Stimulated activated CD8-positive, alpha-beta memory T cell treated with anti-CD3 and anti-CD28 coated beads, Interleukin-7, amount 100 ng/mL, for 4 hours (primary cell): ENCODE measurements at places on chromosomes 1 and 21.

DNA sequence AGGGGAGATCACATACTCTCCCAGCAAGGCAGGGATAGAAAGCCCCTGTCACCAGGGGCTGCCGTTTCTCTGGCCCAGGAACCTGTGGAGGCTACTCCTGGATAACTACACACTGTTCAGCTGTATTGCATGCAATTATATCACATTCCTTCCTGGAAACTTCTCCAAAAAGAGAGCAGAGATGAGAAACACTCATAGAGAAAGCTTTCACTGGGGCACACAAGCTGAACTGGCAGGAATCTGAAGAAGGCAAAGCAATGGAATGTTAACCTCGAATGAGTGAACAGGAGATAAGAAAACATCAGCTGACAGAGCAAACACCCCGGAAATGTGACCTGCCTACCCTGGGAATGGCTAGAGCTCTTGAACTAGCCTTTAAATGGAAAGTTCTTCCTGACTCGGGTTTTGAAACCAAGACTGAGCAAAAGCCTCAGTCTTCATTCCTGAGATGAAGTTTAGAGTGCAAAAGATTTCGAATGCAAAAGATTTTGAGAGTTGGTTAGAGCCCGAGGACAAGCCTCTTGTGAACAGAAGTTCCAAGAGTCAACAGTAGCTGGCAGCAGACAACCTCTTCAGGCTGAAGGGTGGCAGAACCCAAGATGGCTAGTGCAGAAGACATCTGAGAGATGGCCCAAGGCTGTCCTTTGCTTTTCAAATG is 32.3 kb downstream of the CCN1 start:
- DNase-seq = no peak

- no peak for DNase-seq
Observed at GRCh38 chr1:21869620-21870121, 57.6 kb downstream of the LDLRAD2 start.

- DNase-seq = no peak
Observed at GRCh38 chr1:8318436-8318835, 522 bp downstream of the SLC45A1 start.

DNA sequence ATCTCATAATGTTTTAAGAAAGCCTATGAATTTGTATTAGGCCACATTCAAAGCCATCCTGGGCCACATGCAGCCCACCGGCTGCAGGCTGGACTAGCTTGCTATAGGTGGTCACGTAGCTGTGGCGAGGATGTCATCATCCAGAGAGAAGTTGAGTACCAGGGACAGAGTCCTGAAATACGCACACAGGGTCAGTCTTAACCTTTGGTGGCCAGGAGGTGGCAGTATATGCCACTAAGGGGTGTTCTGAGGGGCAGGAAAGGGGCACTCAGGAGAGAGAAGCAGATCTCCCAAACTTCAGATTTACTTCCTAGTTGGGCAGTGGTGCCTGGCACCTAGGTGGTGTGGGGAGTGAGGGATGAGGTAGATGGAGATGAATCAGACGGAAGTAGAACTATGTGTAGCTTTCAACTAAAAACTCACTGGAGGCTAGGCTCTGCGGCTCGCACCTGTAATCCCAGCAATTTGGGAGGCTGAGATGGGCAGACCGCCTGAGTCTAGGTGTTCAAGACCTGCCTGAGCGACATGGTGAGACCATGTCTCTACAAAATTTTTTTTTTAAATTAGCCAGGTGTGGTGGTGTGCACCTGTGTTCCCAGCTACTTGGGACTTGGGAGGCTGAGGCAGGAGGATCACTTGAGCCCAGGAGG is 16.3 kb upstream of the CDK18 start:
- no peak for DNase-seq

DNA sequence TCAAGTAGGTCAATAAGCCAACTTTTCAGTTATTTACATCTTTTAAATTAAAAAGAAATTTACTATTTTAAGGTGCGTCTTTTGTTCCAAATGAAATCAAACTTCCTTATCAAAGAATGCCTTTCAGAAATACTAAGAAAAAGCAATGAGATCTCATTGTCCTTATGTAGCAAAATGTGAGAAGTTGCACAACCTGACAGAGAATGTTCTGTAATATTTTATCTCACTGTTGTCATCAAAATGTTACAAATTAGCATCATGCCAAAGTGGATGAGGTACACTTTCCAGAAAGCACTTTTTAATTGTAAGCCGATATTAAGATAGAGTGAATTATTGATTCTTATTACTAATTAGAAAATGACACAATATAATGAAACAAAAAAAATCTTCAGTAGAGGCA is 50.4 kb downstream of the KCNT2 start:
- DNase-seq = no peak

DNA sequence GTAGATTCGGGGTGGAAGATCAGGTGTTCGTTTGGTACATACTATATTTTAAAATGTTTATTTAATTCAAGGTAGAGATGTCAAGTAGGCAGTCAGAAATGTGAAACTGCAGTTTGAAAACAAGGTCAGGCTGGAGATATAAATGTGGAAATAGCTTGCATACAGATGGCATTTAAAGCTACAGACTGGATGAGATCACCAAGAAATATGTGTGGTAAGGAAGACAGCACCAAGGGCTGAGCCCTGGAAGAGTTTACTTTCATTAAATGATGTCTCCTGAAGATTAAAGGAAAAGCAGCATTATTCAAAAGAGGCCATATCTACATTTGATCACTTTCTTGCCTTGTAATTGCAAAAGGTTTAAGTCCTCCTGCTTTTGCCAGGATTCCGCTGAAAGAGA is 271.3 kb downstream of the PTBP2 start:
- DNase-seq = no peak

DNA sequence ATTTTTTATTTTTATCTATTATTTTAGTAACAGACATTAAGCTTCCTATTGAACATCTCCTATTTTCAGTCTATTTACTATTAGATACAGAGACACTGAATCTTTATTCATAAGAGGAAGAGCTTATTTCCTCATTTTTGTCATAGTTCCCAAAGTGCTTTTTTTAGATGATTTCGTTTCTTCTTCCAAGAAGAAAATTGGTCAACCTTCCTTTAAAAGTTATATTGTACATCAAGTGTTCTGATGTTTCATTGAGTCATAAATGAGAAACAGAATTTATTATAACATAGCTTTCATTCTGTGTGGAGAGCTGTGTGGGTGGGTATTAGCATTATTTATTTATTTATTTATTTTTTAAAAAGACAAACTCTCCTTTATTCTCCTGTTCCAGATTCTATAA is 50.6 kb upstream of the BACH1 start:
- DNase-seq = no peak

DNA sequence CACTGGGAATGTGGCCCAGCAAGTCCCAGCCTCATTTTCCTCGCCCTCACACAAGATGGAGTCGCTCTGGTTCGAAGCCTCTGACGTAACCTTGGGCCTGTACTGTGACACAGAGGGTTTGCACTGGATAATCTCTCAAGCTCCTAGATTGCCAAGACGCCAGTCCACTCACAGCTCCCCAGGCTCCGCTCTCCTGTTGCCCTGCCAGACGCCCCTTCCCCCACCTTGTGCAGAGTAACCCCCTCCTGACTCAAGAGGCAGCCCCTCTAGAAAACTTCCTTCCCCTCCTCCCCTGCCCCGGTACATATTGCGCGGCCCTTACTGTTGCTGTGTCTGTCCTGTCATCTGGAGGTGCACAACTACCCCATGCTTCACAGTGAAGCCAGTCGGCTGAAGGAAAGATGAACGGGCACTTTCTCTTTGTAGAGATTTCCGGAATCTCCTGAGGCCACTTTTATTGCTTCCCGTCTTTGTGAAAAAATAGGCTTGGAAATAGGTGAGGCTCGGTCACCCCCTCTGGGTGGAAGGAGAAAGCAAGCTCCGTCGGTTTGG is 981 bp upstream of the KIAA1614 start:
- DNase-seq = no peak

DNA sequence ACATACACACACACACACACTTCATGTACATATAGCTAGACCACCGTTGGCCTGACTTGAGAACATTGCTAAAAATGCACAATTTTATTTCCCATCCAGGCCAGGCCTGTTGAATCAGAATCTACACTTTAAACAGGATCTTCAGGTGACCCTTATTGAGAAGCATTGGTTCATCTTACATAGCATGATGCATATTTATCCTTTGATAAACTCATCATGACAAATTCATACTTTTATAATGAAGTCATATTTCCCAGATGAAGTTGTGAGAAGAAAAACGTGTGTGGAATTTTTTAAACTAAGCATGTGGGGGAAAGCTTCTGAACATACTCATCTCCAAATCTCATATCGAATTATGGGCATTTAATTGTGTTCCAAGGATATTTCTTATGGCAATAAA is 877.7 kb downstream of the MRPL39 start:
- DNase-seq = no peak

DNA sequence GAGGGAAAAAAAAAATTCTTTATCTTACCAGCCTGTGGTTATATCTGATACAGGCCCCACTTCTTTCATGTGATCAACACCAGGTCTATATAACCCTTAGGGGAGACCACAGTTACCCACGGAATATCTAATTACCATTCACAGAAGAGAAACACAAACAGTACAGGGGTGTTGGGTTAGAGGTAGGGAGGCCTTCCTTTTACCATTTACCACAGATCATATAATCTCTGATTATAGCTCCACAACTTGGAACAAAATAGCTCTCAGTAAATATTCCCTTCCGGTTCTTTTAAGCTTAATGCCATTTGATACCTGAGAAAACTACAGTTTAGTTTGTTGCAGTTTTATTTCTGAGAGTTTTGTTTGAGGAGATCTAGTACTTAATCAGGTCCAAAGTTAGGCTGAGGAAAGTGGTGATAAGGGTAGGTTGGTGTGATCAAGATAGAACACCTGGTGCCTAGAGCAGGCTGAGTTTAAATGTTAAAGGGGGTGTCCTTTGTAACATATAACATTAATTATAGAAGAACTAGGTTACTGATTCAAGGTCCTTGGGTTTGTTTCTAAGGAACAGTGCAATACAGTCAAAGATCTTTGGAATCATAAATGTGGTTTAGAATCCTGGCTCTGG is 14.1 kb downstream of the EPB41 start:
- no peak for DNase-seq

GRCh38 chr1:4056422-4056821 is 156.3 kb upstream of the C1orf174 start:
- no peak for DNase-seq

DNA sequence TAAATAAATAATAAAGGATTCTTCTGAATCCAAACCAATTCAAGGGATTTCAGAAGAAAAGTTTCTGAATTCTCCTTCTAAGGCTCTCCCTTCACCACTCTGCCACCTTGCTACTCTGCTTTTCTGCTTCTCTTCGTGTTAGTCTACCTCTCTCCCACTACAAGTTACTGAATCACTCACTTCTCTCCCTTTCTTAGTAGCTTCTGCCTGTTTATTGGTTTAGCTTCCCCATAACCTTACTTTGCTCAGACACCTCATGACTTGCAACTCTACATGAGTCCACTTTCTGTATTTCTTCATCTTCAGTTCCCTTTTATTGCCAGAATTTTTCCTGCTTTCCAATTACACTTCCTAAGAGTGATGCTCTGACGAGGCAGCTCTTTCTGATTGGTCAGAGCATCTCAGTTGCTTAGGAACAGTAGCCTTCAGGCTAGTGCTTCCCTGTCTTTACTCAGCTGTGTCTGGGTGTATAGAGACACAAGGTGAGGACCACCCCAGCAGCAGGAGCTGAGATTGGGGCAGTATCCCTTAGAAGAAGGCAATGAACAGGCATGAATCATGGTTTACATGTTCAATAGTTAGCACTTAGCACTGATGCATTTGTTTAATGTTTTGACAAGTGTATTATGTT is 144.6 kb downstream of the SLC30A10 start:
- DNase-seq = no peak

DNA sequence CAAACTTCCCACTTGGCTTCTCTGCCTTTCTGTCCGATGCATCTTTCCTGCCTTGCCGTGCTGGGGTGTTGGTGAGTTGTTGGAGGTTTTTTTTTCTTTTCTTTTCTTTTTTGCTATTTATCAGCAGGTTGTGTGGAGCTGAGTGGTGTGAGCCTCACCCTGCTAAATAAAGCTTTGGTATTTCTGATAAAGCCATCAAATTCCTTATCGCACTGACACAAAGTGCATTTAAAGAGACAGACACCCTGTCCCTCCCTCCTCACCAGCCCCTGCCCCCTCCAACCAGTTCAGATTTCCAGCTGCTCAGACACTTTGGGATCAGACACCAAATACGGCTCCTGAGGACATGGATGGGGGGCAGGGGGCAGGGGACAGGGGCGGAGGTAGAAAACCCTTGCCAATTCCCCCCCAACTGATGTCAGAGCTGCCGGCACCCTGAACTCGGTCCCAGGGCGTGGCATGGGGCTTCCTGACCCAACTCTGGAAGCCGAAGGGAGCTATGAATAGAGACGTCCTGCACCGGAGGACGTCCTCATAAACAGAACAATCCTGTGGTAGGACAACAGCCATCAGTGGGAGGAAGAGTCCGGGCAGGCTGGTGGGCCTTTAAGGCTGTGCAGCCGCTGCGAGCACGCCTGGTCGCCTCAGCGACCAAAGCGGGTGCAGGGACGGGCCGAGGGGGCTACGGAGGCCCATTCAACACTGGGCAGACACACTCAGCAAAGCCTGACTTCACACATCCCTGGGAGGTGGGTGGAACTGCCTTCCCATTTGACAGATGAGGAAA is 79.0 kb downstream of the CASZ1 start:
- DNase-seq = no peak

DNA sequence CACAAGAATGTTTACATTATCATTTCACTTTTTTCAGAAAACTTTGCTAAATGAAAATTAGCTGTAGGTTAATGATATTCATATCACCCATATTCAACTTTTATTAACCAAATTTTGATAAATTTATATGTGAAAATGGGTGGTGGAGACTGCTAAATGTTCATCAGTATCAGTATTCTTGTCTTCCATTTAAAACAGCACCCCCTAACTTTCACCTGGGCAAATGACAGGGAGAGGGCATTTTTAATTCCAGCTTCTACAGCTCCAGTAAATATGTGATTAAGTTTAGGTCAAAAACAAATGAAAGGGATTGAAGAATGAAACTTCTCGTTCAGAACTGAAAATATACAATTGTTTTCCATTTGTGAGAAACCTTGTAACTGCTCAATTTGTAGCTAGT is 722.2 kb downstream of the KCNT2 start:
- no peak for DNase-seq
